NCI-H774 (cell line): ENCODE measurements at places on chromosomes 7 and 10.

DNA sequence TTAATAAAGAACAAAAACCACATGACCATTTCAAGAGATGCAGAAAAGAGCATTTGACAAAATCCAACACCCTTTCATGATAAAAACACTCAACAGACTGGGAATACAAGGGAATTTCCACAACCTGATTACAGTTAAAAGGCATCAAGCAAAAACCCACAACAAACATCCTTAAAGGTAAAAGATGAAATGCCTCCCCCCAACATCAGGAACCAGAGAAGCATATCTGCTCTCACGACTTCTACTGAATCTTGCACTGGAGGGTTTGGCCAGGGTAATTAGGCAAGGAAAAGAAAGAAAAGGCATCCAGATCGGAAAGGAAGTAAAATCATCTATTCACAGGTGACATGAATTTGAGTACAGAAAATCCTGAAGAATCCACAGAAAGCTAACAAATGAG lies 59.5 kb upstream of the SFMBT2 start:
- DNase-seq = no peak

DNA sequence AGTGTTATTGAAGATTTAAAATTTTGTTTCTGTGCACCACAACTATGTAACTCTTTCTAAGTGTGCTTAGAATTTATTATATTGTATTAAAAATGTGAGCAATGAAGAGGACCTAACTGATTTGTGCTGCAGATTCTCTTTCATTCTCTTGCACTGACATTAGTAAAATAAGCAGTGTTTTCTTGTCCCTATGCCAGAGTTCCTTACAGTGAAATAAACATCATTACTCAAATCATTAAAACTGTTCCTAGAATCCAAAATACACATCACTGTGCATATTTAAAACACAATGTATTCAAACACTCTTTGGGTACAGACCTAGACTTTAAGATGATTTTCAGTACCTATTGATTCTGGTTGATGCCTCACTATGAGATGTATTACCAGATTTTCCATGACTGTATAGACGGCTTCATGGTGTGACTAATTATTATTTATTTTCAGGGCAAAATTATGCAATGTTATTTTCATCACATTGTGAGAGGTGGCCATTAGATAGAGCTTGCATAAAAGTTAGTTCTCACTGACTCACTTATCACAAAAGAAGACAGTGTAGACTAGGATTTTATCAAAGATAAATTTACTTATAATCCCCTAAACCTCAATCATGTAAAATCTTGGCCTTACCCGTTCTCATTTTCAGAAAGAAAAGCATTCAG lies 93.4 kb downstream of the PTPRZ1 start:
- DNase-seq = no peak

- no peak for DNase-seq
Measured at GRCh38 chr7:127738859-127739258, 86.9 kb downstream of the SND1 start.

DNA sequence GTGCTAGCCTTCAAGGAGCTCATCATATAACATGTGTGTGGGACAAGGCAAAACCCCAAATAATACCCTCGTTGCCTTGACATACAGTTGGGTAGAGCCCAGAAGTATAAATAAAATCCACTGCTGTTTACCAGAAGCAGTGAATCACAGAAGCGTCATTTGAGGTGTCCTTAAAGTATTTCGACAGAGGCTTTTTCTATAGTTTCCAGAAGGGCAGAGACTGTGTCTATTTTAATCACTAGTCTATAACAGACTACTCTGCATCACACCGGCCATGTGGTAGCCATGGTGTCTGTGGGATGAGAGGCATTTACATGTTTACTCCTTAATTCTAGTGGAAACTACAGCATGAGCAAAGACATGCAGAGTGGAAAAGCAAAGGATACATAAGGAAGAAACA lies 131.3 kb downstream of the CTTNBP2 start:
- DNase-seq = no peak

DNA sequence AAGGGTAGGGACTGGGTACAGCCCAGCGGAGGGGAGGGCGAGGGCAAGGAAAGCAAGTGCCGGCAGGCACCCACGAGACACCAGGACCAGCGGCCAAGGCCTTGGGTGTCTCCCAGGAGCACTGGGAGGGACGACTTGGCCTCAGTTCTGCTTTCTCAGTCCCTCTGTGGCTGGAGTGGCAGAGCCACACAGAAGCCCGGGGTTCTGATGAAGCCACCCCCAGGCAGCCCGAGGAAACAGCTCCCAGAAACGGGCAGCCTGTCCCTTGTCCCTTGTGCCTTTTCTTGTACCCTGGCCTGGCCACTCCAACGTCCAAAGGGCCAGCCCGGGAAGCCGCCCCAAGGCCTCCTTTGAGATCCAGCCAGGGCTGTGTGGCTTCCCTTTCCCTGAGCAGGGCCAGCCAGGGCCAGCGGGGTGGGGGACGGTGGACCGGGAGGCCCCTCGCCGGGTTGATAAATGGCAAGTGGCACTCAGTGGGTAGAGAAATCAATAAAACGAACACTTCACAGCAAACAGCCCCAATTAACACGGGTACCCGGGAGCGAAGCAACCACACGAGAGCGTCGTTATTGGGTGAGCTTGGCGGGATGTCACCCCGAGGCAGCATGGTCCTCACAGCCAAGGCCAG lies 69.8 kb upstream of the GNA12 start:
- no peak for DNase-seq
